ENCODE measurements at places on chromosomes 2 and 18.

- no peak for DNase-seq
Measured at GRCh38 chr2:40332191-40332826, 119.6 kb downstream of the SLC8A1 start.

DNA sequence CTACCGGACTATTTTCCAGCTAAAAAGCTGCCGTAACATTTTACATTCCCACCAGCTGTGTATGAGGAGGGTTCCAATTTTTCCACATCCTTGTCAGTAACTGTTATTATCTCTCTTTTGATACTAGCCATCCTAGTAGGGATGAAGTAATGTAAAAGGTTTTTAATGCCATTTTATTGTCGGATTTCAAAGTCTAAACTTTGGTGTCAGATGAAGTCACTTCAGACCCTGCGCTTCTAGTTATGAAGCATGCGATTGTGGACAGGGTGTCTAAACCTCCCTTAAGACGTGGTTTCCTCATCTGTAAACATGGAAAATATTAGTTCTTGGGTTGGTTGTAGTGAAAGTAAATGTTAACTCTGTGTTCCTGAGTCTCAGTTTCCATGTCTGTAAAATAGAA, 4.7 kb downstream of the DGKD start:
- no peak for DNase-seq

DNA sequence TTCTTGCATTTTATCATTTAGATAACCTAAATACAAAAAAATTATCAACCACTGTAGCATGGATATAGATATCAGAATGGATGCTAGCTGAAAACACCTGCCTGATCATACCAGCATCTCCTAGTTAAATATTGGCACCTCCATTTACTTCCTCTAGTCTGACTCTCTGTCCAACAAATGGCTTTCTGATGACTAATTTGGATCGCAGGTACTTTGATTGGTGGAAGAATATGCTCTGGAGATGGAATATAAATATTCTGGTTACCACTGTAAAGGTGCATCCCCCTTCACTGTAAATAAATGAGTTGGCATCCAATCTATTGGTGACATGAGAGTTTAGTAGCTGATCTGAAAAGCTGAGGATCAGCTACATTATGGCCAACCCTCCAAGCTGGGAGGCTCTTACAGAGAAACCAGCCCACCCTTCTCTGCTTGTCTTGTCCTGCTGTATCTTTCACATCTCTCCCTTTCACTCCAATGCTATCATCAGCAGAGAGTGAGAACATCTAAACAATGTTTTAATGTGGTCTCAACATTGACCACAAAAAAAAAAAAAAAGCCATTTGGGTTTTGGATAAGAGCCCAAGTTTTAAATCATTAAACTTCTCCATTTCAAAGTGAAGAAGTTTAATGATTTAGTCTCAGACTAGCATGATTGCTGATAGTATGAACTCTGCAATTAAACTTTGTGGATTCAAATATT, 90.5 kb downstream of the PMAIP1 start:
- DNase-seq, result no peak

DNA sequence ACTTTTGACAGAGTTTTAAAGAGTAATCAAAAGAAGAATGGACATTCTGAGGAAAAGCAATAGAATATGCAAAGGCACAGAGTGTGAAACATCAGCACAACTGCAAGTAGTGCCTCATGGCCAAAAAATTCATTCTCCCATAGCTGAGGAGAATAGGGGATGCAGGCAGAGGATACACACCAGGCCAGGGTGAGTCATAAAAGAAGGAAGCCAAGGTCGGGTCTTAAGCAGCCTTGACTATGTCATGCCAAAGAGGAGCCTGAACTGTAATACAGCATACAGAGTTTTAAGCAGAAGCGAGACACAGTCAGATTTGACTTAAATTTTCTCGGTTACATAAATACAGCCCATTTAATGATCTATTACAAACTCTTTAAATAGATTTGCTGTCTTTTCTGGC, 165.0 kb downstream of the LNPK start:
- no peak for DNase-seq

DNA sequence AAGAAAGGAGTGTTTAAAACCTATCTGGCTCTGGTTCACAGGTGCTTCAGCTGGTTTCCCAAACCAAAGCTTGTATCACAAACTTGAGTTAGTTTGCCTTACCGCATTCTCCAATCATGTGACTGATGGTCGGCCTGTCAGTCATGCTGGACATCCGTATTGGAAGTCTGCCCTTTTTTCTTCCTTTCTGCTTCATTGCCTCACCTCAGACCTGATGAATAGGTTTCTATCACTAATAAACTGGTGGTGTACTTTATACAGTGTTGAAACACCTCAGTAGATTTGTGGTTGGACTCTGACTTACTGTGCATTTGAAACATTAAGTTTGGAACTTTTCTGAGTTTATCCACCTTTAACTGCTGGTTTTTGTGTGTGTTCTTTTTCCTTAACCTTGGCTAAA, 84.1 kb downstream of the R3HDM1 start:
- DNase-seq, result no peak

- no peak for DNase-seq
Measured at GRCh38 chr2:61288070-61288841, 126.3 kb downstream of the C2orf74 start.

- DNase-seq, result no peak
Measured at GRCh38 chr2:198595721-198596120, 791.3 kb downstream of the PLCL1 start.

- no peak for DNase-seq
Measured at GRCh38 chr2:30213326-30213725, 18.0 kb upstream of the LBH start.
